Stimulated activated CD8-positive, alpha-beta memory T cell treated with anti-CD3 and anti-CD28 coated beads, Interleukin-4, amount 100 ng/mL, for 1 hour (primary cell): ENCODE measurements at places on chromosomes 4 and X.

- no peak for DNase-seq
Observed at GRCh38 chr4:171846232-171846631, 33.0 kb downstream of the GALNTL6 start.

GRCh38 chrX:45850775-45851433, 650.2 kb upstream of the DIPK2B start:
- no peak for DNase-seq

DNA sequence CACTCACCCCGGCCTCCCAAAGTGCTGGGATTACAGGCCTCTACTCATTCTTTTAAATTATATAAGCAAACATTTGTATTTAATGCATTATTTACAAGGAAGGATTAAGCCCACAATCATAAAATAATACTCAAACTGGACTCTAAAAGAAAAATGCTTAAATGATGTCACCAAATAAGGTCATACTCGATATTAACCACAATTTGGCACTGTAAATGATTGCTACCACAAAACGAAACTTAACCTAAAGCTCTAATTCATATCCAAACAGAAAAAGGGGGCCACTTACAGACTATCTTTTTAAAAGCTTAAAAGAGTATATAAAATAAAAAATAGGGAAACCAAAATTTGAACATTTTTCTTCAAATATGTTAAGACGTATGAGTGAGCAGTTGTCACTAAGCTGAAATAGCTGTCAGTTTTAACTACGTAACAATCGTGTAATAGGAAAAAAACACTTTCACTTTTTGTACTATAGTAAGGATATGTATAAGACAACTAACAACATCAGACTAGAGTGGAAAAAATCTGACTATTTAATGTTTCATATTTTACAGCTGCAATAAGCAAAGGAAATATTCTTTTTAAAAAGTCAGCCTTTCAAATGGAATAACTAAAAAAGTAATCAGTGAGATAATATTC, 108.2 kb upstream of the GPR34 start:
- no peak for DNase-seq

- DNase-seq = no peak
Observed at GRCh38 chr4:41258783-41259182, 2.1 kb downstream of the UCHL1 start.

GRCh38 chr4:26772096-26772873, 88.4 kb upstream of the STIM2 start:
- no peak for DNase-seq

- DNase-seq = no peak
Observed at GRCh38 chr4:40186665-40187014, 10.2 kb upstream of the RHOH start.

- no peak for DNase-seq
Observed at GRCh38 chr4:46270986-46271596, 118.8 kb downstream of the GABRA2 start.

DNA sequence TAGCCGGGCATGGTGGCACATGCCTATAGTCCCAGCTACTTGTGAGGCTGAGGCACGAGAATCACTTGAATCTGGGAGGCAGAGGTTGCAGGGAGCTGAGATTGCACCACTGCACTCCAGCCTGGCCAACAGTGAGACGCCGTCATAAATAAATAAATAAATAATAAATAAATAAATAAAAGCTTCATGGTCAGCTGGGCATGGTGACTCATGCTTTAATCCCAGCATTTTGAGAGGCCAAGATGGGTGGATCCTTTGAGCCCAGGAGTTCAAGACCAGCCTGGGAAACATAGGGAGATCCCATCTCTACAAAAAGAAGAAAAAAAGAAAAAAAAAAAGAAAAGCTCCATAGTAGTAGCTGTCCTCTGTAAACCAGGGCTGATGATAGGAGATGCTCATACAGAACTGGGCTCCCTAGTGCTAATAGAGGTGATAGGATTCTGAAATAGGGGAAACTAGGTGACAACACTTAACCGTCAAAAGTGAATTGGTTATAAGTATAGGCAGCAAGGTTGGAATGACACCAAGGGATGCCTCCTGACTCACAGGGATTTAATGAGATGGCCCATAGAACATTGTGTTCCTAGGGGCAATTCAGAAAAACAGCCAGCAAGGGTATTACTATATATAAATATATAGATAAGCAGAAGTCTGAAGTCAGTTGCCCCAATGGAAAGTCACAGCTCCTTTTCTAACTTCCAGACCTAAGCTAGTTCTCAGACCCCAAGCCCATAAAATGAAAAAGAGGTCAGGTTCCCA, 41.8 kb upstream of the ARHGEF6 start:
- DNase-seq = no peak

DNA sequence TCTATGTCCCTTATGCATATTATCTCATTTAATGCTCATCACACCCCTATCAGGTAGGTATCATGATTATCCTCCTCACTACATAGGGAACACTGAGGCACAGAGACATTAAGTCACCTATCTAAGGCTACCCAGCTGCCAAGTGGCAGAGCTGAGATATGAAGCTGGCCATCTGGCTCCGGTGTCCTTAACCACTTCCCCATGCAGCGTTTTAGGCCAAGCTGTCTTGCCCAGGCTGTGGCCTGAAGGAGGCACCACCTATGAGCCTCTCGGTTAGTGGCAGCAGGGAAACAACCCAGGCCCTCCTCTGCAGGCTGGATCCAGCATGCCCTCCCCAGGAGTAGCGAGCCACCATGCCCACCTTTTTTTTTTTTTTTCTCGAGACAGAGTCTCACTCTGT, 16.3 kb downstream of the PJA1 start:
- DNase-seq = no peak

DNA sequence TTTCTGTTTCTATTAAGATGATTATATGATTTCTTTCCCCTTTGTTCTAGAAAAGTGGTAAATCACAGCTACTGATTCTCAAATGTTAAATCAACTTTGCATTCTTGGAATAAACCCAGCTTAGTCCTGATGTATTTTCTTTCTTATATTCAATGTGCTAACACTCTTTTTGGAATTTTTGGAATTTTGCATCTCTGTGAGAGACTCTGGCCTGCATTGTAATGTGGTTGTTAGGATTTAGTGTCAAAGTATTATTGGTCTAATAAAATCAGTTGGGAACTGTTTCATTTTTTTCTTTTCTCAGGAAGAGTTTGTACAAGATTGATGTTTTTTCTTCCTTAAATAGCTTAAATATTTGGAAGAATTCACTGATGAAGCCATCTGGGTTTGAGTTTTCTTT, 109.6 kb downstream of the KIT start:
- DNase-seq = no peak

DNA sequence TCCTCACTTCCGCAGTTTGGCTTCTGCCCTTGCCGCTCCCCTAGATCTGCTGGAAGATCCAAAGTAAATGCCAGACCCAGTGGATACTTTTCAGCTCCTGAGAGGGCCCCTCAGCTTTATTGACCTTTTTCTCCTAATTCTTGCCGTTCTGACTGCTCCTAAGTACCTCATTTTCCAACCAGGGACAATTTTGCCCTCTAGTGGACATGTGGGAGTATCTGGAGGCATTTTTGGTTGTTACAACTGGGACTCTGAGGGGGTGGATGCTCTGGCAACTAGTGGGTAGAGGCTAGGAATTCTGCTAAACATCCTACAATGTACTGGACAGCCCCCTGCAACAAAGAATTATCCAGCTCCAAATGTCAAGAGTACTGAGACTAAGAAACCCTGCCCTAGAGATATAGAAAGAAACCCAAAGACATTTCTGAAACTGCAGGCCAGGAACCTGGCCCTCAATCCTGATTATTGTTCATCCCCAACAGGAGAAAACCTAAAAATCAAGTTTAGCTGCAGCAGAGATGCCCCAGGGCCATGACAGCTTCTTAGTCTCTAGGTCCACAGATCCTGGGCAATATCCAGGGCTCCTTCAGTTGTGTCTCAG, 3.4 kb downstream of the TEX13B start:
- DNase-seq = no peak

DNA sequence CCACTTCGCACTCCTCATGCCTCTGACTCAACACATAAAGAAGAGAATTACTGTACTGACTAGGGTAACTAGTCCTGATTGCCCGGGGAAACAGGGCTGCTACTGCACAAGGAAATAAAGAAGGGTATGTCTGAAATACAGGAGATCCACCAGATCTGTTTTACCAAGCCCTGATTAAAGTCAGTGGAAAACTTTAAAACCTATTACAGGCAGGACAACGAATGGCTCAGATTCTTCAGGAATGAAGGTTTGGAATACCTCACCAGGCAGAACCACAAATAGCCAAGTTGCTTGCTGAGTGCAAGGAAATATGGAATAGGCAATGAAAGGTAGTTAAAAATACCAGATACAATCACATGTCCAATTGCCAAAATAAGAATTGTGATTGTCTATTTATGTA, 17.3 kb downstream of the LAMTOR3 start:
- no peak for DNase-seq

- DNase-seq = no peak
Observed at GRCh38 chr4:20421603-20421985, 169.9 kb downstream of the SLIT2 start.

- DNase-seq = no peak
Observed at GRCh38 chr4:58962424-58962823, 1852.2 kb upstream of the IGFBP7 start.

- DNase-seq = no peak
Observed at GRCh38 chrX:70231666-70232065, 2.8 kb upstream of the AWAT1 start.

- DNase-seq = no peak
Observed at GRCh38 chrX:151279161-151279560, 102.8 kb downstream of the GPR50 start.

GRCh38 chrX:9147726-9148125, 113.8 kb upstream of the FAM9B start:
- no peak for DNase-seq

- DNase-seq = no peak
Observed at GRCh38 chr4:107147873-107148272, 111.8 kb upstream of the DKK2 start.

DNA sequence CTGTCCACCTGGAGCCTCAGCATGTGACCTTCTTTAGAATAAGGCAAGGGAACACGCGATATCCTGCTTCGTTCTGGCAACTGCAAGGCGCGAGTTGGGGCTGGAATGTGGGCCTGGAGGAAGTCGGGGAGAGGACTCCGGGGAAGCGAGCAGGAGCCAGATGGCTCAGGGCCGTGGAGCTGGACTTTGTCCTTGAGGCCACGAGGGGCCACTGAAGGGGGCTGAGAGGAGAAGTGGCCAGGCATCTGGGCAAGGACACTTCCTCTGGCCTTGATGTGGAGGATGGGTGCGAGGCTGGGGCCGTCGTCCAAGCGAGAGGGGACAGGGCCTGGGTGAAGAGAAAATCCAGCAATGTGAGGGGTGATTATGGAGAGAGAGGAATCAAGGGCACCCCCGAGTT, 12.2 kb upstream of the DUSP9 start:
- no peak for DNase-seq

- no peak for DNase-seq
Observed at GRCh38 chr4:159946983-159947615, 844.2 kb downstream of the RAPGEF2 start.

DNA sequence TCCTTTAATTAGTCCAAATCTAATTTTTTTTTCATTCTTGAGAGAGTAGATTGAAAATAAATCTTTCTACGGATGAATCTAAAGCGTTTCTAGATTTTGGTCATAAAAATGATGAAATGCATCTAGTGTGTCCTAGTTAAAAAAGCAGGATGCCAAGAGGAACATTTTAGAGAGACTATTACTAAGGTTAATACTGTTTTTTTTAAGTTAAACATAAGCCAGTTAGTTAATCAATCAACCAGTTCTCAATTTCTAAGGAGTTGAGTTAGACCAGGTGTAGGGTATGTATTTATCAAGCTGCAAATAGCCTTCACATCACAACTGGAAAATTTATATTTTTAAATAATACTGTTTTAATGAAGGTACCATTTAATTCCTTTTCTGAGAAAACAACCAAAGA, 679.5 kb upstream of the IGFBP7 start:
- DNase-seq = no peak

GRCh38 chrX:40094041-40094899, 3.5 kb downstream of the BCOR start:
- DNase-seq = no peak
